Purkinje cell (primary cell): ENCODE measurements at places on chromosomes 4 and X. TPM values are rescaled to one million over a fixed set of nuclear protein-coding genes. Genes with fewer than 3 reads are reported as not detected.

EMD gene
- polyA plus RNA-seq = 1.6 and 2.0 TPM in 2 replicates

PCDH10 gene
- 0.91 and 6.8 TPM in 2 replicates for polyA plus RNA-seq

SSX5 gene
- not detected in 2 replicates for polyA plus RNA-seq

DKK2 gene
- polyA plus RNA-seq = 2.3 TPM in 1 of 2 replicates, not detected in the other

SSX1 gene
- not detected in 2 replicates for polyA plus RNA-seq
